Stimulated activated CD8-positive, alpha-beta memory T cell treated with anti-CD3 and anti-CD28 coated beads, Interleukin-15, amount 100 ng/mL, for 24 hours (primary cell): ENCODE measurements at places on chromosomes 1 and 21.

DNA sequence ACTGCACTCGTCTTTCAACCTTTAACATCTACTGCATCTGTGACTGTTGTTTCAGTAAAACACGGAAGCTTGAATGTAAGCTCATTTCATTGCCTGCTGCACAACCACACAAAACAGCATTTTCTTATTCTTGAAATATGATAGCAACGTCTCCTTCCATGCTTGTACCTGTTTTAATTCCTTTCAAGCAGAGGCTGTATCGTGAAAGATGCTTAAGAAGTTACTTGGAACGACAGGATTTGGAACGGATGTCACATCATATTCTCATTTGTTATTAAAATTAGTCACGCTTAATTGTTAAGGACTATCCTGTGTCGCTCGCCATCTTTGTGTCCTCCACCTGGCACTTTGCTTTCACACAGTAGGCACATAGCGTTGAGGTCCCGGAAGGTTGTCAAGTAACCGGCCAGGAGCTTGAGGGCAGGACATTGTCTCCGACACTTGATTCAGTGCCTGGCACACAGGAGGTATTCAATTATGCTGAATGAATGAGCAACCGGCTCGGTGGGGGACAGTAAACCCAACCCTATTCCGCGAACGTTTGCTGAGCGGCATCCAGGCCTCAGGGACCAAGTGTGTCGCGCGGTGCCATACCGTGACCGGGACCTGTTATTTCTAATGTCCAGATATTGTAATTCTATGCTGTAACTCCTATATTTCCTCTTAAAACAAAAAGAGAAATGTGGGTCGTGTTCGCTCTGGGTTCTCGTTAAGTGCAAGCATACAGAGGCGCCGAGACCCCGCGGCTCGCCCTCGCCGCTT lies 499 bp upstream of the SH3GLB1 start:
- peak; percentile 39 for DNase-seq

GRCh38 chr1:18142969-18143368 lies 35.4 kb downstream of the IGSF21 start:
- DNase-seq: no peak

DNA sequence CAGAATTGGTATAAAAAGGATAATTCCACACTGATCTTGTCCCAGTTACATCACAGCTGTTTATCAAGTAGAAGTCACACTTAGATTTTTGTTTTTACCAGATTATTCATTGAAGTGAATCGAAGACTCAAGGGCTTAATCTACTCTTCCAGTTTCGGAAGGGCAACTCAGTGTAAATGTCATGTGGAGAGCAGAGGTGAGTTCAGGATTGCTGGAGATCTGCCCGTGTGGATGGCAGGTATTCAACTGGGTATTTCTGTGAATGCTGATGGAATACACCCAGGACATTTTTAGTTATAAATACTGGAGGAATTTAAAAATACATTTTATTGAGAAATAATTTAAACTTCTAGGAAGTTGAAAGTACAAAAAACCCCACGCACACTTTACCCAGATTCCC lies 19.4 kb downstream of the CC2D1B start:
- DNase-seq: no peak

- DNase-seq: no peak
Measured at GRCh38 chr1:26114165-26114927, 2.7 kb downstream of the PDIK1L start.

GRCh38 chr1:64302971-64303370 lies 99.5 kb downstream of the UBE2U start:
- no peak for DNase-seq

- no peak for DNase-seq
Measured at GRCh38 chr21:15840406-15840805, 110.6 kb downstream of the USP25 start.

DNA sequence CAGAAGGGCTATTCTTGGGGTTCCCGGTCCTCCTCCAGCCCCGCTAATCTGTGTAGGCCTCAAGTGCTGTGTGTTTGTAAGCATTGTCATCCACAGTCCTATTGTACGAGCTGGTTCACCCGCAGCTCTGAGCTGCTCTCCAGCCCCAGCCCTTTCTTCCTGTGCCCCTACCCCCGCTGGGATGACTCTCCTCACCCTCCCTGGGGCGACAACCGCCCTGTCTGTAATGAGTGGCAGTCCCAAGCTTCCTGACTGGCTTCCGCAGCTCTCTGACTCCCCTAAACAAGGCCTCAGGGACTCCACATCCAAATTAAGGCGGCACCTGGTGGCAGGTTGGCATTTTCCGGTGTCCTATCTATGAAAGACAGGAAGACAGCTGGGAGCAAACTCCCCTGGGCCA lies 45.8 kb downstream of the TFF3 start:
- DNase-seq: no peak

GRCh38 chr1:114094675-114095074 lies 59.0 kb downstream of the SYT6 start:
- no peak for DNase-seq

- DNase-seq: no peak
Measured at GRCh38 chr1:63960326-63960725, 186.5 kb downstream of the ROR1 start.

- no peak for DNase-seq
Measured at GRCh38 chr1:180614730-180615129, 17.1 kb upstream of the XPR1 start.

GRCh38 chr1:234398849-234399381 lies 25.7 kb downstream of the COA6 start:
- DNase-seq: no peak

GRCh38 chr21:33861125-33861524 lies 54.5 kb downstream of the ATP5PO start:
- DNase-seq: no peak

- no peak for DNase-seq
Measured at GRCh38 chr1:79161077-79161476, 154.5 kb upstream of the ADGRL4 start.

DNA sequence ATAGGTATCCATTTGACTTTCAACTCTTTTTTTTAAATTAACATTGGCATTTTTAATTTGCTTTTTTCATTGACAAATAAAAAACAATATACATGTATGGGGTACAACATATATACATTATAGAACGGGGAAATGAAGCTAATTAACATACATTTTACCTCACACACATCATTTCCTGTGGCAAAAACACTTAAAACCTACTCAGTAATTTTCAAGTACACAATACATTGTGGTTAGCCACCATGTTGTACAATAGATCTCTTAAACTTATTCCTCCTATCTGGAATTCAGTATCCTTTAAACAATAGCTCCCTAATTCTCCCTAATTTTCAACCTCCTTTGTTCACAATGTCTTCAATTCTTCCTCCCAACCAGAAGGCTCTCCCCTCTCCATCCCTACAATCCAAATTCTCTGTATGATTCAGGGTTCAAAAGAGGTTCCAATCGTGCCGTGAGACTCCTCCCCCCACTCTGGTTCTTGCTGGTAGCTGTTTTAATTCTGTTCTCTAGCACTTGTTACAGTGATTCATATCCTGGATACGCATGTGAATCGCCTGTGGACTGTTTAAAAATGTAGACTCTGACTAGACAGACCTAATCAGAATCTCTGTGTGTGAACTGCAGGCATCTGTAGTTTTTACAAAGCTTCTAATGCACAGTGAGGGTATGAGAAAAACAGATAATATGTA lies 87.6 kb upstream of the DUSP10 start:
- no peak for DNase-seq

GRCh38 chr1:162383516-162383915 lies 2.0 kb downstream of the C1orf226 start:
- DNase-seq: no peak

- DNase-seq: no peak
Measured at GRCh38 chr1:11658542-11658941, 3.9 kb downstream of the FBXO44 start.

GRCh38 chr1:78577257-78578100 lies 42.8 kb upstream of the IFI44L start:
- DNase-seq: no peak

GRCh38 chr1:227424953-227425352 lies 106.7 kb upstream of the CDC42BPA start:
- DNase-seq: no peak

- DNase-seq: no peak
Measured at GRCh38 chr1:191609305-191609704, 549.0 kb upstream of the RGS18 start.

DNA sequence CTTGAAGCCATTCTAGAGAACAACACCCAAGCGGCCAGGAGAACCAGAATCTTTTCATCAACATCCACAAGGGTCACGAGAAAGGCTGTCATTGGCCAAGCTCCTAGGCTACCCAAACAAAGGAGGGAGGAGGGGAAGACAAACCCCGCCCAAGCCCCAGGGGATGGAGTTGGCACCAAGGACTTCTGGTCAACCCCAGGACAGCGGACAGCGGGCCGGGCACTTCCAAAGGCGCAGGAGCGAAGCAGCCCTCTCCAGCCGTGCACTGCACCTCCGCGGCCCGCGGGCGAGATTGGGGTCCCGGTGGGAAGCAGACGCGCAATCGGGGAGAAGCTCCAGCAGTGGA lies at the start of gene CLIC6:
Gene CLIC6 (plus strand): TSS at position 192 of the 346 bp plus-strand sequence. CDS start 395 bp downstream, outside the sequence.
- no peak for DNase-seq

- no peak for DNase-seq
Measured at GRCh38 chr1:50436489-50436888, 13.2 kb upstream of the DMRTA2 start.

- no peak for DNase-seq
Measured at GRCh38 chr1:160344241-160344640, 1.1 kb downstream of the NCSTN start.
